ENCODE measurements at places on chromosomes 7 and 10.

DNA sequence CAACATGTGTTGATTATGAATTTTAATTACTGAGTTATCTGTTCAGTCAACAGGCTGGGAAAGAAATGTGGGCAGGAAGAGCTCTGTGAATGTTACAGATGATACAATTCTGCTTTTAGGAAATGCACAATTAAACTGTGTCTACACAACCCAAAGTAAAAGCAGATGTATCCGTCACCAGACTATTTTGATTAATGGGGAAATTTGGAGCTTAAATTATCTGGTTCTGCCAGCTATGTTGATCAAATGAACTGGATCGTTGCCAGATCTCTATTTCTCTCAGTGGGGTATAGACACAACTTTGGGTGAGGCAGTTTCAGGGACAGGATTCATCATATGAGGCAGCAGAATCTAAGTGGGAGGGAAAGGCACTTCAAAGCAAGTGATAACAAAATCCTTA is 136.5 kb downstream of the NEUROD6 start:
- DNase-seq: no peak

DNA sequence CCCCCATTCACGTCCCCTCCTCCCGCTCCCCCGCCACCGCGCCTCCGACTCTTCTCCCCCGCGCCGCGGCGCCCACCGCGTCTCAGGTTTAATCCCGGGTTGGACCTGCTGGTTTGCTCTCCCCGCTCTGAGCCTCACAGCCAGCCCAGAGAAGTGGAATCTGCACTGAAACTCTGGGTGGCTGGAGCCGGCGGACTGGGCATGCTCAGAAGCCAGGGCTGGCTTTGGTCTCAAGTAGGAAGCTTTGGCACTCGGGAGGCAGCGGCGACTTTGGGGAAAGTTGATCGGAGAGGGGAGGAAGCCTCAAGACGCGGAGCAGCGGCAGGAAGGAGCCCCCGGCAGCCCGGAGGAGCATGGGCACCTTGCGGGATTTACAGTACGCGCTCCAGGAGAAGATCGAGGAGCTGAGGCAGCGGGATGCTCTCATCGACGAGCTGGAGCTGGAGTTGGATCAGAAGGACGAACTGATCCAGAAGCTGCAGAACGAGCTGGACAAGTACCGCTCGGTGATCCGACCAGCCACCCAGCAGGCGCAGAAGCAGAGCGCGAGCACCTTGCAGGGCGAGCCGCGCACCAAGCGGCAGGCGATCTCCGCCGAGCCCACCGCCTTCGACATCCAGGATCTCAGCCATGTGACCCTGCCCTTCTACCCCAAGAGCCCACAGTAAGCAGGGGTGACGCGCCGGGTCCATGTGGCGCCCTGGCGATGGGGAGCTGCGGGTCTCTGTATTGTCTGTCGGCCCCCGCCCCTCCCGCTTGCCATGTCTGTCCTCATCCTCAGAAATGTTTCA is at the start of gene PRKG1:
Gene PRKG1, plus strand, starts transcription at position 250 of the 791 bp plus-strand sequence.
- no peak for DNase-seq

DNA sequence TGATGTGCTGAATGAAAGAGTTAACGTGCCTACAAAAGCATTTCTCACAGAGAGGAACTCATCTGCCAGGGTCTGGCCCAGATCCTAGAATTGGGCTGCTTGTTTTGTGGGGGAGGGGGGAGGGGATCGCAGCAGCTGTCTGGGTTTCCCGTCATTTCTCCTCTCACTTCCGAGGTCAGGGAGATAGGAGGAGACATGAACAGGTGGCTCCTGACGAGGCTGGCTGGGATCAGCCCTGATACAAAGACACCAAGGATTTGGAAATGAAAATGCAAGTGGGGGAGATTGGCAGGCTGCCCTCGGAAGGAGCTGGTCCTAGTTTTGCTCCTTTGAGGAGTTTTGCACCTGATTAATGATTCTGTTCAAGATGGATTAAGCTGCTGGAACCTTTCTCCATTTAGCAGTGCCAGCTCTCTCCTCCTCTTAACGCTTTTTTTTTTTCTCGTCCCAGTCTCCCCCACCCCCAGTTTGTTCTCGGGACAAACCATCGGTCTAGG is 86.8 kb upstream of the KMT2C start:
- no peak for DNase-seq

- DNase-seq: no peak
Measured at GRCh38 chr10:18414061-18414460, 237.3 kb downstream of the NSUN6 start.

- peak; percentile 1 for DNase-seq
Measured at GRCh38 chr10:77925795-77926565, 575 bp downstream of the DLG5 start.

GRCh38 chr10:97059006-97059871 is 126.5 kb downstream of the SLIT1 start:
- no peak for DNase-seq

GRCh38 chr7:8965177-8965576 is 531.8 kb downstream of the NXPH1 start:
- DNase-seq: no peak

DNA sequence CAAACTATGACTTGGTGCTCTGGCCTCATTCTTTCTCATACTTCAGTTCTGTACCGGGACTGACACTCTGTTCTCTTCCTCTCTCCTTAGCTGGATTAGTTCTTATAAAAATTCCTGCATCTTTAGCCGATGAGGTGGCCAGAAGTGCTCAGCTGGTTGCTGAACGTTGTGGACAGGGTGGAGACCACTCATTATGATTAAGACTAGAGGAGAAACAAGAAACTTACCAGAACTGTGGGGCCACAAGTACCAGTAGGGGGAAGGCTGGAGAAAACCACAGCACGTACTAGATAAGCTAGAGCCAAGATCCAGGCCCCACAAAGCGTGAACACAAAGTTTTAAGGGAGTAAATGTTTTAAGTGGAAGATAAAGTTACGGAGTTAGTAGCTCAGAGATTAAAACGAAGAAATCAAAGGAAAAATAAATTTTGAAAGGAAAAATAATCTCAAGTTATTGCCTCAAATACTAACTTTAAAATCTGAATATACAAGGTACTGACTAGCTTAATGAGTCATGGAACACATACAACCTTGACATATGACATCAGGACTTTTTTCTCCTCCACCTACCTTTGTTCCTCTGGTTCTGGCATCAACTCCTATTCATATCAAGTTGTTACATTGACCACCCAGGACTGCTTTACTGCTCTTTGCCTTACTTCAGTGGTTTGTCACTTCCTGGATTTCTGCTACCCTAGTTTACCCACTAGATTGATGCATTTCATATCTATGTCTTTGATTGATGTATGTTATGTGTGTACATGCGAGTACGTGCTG is 469.0 kb downstream of the TFEC start:
- no peak for DNase-seq

DNA sequence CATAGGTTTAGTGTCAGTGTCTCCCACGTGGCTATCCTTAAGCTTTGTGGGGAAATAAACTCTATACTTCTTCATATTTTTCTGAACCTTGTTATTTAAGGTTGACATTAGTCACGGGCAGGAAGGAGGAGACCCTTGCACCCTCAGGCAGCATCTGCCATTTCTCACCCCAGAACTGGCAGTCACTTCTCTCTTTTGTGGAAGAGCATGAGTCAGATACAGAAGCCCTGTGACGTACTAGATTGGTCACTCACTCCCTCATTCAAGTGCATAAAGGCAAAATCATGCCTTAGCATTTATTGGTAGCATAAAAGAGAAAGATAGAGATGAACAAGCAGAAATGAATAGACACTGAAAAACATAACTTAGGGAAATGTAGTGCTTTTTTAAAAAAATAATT is 206.0 kb upstream of the MDFIC start:
- no peak for DNase-seq

DNA sequence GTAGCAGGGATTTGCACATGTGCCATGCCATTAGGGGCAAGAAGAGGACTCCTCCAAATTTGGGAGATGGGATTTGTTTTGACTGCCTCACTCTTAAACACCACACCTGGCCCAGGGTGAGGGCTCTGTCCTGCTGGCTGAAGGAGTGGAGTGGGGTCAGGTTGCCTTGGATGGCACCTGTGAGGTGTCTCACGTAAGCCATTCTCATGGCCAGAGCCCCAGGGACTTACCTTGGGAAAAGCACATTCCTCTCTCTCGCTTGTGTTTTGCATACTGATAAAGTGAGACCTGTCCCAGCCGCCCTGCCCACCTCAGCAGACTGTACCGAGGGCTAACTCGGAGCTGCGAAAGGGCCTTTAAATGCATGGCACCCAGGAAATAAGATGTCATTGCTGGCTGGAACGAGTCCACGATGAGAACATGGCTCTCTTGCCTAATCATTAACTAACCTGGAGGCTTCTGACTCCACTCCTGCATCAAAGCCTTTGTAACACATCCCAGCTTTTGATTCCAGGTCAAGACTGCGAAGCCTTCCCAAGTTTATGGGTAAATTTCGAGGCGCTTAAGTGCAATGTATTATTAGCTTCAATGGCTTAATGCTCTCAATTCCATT is 184.0 kb upstream of the RNF32 start:
- DNase-seq: no peak

DNA sequence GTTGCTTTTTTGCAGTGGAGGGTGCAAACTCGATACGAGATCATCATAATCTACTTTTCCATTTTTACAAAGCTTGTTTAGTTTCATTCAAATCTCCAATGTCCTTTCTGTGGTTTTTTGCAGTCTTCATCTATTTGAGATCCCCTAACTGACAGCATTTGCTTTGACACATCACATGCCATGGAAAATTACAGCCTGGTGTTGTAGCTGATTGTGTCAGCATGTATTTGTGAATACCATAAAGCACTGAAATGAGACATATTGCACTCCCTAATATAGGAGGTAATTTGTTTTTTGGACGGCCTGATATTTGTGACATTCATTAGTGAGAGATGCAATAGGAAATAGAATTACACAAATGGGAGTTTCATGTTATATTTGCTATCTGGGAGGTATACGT is 620.8 kb downstream of the KCNMA1 start:
- no peak for DNase-seq

- no peak for DNase-seq
Measured at GRCh38 chr7:26090927-26091519, 61.0 kb upstream of the NFE2L3 start.

DNA sequence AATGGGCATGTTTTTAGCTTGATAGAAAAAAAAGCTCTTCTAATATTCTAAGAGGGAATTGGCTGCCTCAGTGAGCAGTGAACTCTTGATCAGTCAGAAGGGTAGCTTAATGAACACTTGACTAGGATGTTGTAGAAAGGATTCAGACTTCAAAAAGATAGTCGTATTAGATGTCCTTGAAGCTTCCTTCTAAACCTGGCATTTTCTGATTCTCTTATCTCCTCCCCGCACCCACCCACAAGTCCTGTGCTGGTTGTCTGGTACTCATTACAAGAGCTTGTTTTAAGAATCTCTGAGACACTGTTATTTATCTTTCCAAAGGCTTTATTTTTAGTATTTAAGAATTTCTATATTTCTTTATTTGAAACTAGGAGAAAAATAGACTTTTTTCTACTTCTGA is 7.4 kb upstream of the SMIM30 start:
- no peak for DNase-seq

GRCh38 chr7:73871163-73872011 is 10.4 kb downstream of the TMEM270 start:
- no peak for DNase-seq

Measured in stimulated activated naive CD4-positive, alpha-beta T cell treated with Interleukin-2 at 50 U/mL for 16 hours (primary cell).